ENCODE measurements at places on chromosomes 3 and 15. TPM values are rescaled to one million over a fixed set of nuclear protein-coding genes. Genes with fewer than 3 reads are reported as not detected.

Gene SPINT1
- 178 TPM for total RNA-seq

Gene OR5K2
- total RNA-seq, result not detected

Gene SLC2A2
- not detected for total RNA-seq

DNA sequence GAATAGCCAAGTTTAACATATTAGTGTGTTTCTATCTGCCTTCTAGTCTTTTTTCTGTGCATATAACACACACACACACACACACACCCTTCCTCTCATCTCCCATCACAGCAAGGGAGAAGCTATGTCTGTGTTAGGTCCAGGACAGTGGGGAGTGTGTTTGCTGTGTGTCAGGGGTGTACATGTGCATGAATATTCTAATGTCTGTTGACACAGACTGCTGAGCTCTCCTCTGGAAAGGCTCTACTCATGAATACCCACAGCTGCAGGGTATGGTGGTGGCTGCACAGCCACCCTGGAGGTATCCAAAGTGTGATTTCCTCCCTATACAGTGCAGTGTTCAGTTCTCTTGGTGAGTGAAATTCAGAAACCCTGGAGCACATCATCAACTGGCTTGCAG is 42.9 kb downstream of the ARNT2 start:
- no peak for DNase-seq

- no peak for DNase-seq
Measured at GRCh38 chr3:37622999-37623883, 238.4 kb upstream of the CTDSPL start.

All from stomach (tissue), 19 donors.